SK-N-DZ (cell line): ENCODE measurements at places on chromosomes 11 and 22.
A peak's percentile ranks its signal among the peaks of the same experiment; 100 is the strongest.

GRCh38 chr11:113305440-113306336 is 8.7 kb upstream of the TTC12 start:
- DNase-seq = peak; percentile 29

DNA sequence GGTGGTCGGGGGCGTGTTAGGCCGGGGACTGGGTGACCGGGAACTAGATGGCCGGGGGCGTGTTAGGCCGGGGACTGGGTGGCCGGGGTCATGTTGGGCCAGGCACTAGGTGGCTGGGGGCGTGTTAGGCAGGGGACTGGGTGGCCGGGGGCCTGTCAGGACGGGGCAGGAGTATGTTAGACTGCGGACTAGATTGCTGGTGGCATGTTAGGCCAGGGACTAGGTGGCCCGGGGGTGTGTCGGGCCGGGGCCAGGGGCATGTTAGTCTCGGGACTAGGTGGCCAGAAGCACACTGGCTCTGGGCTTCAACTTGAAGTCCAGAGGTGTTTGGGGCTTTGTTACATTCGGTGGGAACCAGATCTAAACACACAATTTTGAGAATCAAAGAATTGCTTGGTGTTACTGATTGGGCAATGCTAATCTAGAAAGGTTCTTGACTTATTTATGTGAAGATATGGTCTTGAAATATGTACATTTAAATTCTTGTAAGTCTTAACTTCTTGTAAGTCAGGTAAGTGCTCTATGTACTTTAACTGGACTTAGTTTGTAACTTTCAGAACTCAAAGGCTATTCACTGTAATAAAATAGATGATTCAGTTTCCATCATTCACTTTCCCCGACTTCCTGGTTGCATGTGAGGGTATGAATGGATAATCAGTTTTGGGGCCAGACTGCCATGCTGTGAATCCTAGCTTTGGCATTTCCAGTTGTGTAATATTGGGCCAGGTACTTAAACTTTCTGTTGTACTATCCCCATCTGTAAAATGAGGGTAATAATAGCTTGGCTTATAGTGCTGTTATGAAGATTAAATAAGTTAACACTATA is 1.1 kb downstream of the EXT2 start:
- DNase-seq = no peak

GRCh38 chr11:46359953-46360352 is 12.7 kb downstream of the DGKZ start:
- no peak for DNase-seq

DNA sequence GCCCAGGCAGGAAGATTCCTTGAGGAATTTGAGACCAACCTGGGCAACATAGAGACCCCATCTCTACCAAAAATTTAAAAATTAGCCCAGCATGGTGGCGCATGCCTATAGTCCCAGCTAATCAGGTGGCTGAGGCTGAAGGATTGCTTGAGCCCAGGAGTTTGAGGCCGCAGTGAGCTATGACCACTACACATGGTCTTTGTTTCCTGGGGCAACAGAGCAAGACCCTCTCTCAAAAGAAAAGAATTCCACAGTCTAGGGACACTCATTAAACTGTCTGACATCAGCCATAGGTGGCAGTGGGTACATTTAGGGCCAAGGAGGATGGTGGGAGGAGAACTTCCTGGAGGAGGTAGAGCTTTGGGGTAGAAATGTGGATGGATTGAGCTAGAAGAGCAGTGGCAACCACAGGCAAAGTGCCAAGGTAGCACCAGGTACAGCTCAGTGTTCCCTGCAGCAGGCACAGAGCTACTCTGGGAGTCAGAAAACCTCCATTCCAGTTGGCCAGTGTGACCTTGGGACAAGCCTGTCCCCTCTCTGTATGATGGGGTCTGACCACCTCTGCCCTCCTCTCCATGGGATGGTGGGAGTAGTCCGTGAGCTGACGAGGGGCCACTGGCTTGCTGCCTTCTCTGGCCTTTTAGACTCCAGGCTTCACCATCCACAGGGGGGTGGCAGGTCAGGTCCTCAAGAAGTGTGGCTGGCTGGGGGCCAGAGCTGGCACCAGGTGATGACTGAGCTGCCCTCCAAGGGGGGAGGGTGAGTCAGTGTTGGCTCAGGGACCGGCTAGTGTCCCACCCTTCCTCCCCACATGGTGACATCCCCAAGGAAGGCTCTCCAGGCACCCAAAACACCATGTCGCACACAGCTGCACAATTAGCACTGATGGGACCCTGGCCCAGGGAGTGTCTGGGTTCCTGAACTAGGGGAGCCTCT is 3.7 kb upstream of the CLCF1 start:
- no peak for DNase-seq

DNA sequence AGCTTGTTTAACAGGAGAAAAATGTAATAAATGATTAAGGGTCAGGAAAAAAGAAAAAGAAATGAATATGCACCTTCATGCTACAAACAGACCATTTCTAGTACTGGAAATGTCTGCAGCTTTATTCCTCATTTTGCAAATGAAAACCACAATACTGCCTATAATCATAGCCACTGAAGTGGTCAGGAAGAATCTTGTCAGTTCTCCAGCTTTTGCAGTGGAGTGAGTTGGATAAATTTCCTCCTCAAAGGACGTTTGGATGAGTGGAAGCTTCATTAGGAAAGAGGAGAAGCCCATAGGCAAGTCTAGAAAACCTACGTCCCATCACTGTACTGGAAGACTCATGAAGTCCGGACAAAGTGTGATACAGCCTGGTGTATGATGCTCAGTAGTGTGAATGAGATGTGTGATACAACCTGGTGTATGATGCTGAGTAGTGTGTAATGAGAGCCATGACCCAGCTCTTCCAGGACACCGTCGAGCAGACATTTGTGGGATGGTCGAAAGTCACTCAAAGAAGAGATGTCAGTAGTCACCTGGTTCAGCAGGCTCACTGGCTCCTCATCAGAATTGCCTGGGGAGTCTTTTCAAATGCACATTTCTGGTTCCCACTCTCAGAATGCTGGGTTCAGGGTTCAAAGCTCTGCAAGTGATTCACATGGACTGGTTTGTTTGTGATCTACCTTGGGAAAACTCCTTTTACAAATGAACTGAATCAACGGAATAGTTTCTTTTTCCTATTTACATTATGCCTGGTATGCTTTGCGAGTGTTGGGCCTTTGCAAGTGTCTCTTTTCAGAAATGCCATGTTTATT is 101.3 kb downstream of the PDHX start:
- no peak for DNase-seq

DNA sequence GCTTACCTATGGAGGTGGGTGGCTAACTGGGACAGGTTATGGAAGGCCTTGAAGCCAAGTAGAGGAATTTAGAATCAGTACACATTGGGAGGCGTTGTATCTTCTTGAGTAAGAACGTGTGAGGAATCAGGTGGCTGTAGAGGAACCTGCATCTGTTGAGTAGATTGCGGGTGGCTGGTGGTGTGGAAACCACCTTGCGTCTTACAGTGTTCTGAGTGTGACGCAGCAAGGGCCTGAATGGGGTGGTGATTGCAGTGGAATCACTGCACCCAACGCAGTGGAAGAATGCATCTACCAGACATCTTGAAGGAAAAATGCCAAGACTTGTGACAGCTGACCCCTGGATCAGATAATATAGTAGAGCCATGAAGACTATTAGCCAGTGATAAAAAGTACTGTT is 110.8 kb upstream of the NNMT start:
- DNase-seq = no peak

GRCh38 chr22:35064664-35065063 is 1.3 kb upstream of the ISX start:
- no peak for DNase-seq

GRCh38 chr11:71452199-71453036 is 585 bp upstream of the NADSYN1 start:
- no peak for DNase-seq

DNA sequence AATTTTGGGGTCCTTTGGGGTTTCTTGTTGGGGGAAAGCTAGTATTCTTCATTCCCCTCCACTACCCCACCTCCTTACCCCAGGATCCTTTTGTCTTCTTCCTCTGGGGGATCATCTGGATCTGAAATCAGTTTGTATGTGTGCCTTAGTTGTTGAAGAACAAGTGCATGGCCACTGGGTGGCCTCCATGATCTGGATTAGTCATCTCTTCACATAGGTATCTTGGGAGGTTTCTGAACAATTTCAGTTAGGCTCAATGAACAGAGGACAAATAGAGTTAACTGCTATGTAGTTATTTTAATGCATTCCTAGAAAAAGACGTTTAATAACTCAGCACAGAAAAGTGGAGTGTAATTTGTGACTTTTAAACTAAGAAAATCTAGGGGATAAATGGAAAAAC is 7.1 kb upstream of the VWA5A start:
- no peak for DNase-seq

GRCh38 chr11:19910931-19911330 is 198.3 kb downstream of the NAV2 start:
- no peak for DNase-seq

DNA sequence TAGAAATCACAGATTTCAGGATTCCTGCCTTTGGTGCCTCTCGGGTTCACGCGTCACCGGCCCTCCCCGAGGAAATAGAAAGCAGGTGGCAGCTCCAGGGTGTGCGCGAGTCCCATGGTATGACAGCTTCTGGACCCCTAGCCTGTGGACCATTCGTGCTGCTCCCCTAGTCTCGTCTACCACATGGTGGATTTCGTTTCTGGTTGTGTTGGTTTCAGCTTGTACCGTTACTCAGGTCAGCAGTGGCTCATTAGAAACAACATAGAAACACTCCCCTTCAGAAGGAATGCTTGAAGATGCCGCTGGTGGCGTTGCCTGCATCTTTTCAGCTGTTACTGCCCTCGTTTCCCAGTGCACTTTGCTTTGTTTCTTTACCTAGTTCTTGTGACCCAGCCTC is 700 bp downstream of the TTC17 start:
- DNase-seq = peak; percentile 37

DNA sequence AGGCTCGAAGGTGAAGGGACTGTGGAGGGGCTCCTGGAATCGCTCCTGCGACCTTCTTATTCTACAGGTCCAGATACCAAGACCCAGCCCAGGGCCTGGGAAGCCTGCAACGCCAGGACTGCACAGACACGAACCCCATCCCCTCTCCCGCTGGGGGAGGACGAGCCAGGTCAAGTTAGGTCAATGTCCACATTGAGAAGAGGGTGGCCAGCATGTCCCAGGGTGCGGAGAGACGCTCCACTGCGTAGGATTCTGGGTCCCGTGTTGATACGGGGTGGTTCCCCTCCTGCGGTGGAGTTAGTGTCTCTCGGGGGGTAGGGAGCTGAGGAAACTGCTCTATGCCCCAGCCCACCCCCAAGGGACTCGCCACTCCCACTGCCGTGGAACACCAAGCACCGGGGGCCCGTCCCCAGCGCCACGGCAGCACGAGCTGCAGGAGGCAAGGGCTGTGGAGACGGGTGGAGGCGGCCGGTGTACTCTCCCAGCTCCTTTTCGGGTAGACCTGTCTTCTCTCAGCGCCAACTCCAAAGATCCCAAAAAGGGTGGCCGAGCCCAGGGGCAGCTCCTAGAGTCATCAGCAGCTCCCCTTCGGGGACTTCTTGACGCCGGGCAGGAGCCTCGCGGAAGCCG is 1.6 kb downstream of the GSC2 start:
- DNase-seq = no peak

GRCh38 chr22:37175414-37176281 is 12.4 kb downstream of the C1QTNF6 start:
- no peak for DNase-seq

GRCh38 chr22:36486619-36487384 is 5.4 kb upstream of the TXN2 start:
- DNase-seq = peak; percentile 51

- no peak for DNase-seq
Observed at GRCh38 chr11:105644839-105645573, 35.1 kb downstream of the GRIA4 start.

DNA sequence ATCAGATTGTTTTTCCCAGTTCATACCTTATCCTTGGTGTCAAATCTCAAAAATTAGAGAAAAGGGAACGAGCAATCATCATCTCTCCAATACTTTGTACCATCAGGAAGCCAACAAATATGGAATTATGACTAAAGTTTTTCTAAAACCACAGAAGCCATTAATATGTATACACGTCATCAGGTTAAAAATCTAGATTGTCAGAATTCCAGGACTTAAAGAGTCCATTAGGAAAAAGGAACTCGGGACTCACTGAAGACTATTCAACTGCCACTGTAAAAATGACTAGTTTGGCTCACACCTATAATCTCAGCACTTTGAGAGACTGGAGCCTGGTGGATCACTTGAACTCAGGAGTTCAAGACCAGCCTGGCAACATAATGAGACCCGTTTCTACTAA is 344.4 kb upstream of the LRRC4C start:
- no peak for DNase-seq

GRCh38 chr11:62545437-62546243 is 966 bp downstream of the AHNAK start:
- peak; percentile 84 for DNase-seq

GRCh38 chr11:118609380-118610224 is 2.2 kb downstream of the PHLDB1 start:
- DNase-seq = no peak

DNA sequence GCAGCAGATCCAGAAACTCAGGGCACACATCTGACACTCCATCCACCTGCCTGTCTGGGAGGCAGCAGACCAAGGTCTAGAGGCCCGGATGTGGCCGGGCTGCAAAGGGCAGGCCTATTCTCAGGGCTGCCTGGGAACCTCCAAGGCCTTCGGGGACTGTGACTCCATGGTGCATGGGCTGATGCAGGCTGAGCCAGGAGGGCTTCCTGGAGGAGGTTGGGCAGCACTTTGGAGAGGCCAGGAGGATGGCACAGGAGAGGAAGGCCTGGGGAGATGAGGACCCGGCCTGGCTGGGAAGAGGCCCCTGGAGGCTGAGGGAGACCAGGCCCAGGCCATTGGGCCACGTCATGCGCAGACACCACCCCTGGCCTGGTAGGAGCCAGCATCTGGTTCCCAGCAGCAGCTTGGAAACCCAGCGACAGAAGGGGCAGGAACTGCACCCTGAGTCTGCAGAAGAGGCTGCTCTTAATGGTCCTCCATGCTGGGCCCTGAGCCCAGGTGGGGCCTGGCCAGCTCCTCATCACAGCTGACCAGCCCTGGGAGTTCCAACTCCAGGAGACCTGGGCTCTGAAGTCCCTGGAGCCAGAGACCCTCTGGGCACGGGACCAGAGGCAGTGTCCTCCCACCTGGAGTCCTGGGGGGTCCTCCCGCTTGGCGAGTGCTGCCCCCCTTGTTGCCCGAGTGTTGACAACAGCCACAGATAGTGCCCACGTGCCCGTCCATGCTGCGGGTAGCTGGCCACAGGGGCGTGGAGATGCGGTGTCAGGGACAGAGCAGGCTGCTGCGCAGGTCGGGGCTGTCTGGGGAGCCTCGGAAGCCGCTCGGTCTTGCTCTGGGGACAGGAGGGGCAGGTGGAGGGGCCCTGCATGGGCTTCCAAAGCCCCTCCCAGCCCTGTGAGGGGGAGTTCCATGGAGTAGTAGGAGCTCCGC is 5.5 kb downstream of the PHLDA2 start:
- DNase-seq = no peak

- DNase-seq = no peak
Observed at GRCh38 chr11:68882391-68882790, 21.2 kb downstream of the MRPL21 start.

GRCh38 chr22:45930324-45930723 is 46.6 kb downstream of the WNT7B start:
- DNase-seq = peak; percentile 88

- no peak for DNase-seq
Observed at GRCh38 chr11:71446942-71447688, 1.1 kb downstream of the DHCR7 start.
